ENCODE measurements at places on chromosomes 2 and 18. TPM values are rescaled to one million over a fixed set of nuclear protein-coding genes. Genes with fewer than 3 reads are reported as not detected.

The MEIS1 gene
- 127 TPM for total RNA-seq

The NEURL3 gene
- not detected for total RNA-seq

The CRYGD gene
- not detected for total RNA-seq

The CFAP53 gene
- total RNA-seq: 0.83 TPM

The CHRND gene
- not detected for total RNA-seq

The SALL3 gene
- total RNA-seq: not detected

The TMEM17 gene
- 2.8 TPM for total RNA-seq

The SULT1C4 gene
- not detected for total RNA-seq

The DYNAP gene
- not detected for total RNA-seq

The MFSD2B gene
- not detected for total RNA-seq

The THSD7B gene
- not detected for total RNA-seq

The TUBA4B gene
- total RNA-seq: not detected

The TDRD15 gene
- total RNA-seq: not detected

The DNAJC5G gene
- not detected for total RNA-seq

The RGPD4 gene
- total RNA-seq: not detected

The ZSWIM2 gene
- not detected for total RNA-seq

The UGT1A10 gene
- not detected for total RNA-seq

The TMEM18 gene
- total RNA-seq: 32.7 TPM

The RAB6C gene
- total RNA-seq: not detected

The KIAA2012 gene
- 0.17 TPM for total RNA-seq

The TMEM214 gene
- 38.5 TPM for total RNA-seq

The MALL gene
- 39.9 TPM for total RNA-seq

The DOK6 gene
- total RNA-seq: 5.6 TPM

The SCN9A gene
- 40.9 TPM for total RNA-seq

The SIX3 gene
- total RNA-seq: not detected

The VIL1 gene
- total RNA-seq: not detected

The PPM1G gene
- 52.3 TPM for total RNA-seq

The IL1F10 gene
- total RNA-seq: not detected

The SLC4A3 gene
- total RNA-seq: 1.2 TPM

The RIT2 gene
- not detected for total RNA-seq

The CAPN14 gene
- total RNA-seq: 0.33 TPM

The PCARE gene
- not detected for total RNA-seq

The RNF144A gene
- total RNA-seq: 2.0 TPM

Data from smooth muscle cell of trachea (primary cell).